ENCODE measurements at places on chromosomes 3 and 15.
A peak's percentile ranks its signal among the peaks of the same experiment; 100 is the strongest.

DNA sequence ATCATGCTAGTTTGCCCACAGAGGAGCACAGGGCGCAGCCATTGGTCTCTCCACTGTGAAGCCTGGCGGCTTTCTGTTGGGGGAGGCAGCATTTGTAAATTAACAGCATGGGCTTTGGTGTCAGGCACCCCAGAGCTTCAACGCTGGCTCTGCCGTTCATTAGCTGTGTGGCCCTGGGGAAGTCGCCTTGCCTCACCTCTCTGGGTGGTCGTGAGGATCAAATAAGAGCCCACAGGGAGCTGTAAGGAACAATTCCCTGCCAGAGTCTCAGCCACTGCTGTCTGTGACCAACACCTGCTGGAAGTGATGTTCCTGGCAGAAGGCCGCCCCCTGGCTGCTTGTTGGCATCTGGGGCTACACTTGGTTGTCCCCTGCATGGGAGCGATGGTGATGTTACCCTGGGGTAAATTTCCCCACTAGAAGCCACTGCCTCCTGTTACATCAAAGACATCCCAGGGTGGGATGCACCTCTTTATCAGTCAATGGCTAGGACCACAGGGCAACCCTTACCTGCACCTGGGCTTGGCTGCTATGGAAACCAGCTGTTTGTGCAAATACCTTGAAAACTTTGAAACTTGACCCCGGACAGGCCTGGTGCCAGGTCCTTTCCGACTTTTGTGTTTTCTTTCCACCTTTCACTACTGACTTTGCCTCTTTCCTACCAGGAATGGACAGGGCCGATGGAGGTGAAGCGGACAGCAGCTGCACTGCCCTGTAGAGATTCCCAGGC lies 36.9 kb downstream of the DNASE1L3 start:
- peaks cover 2% of the 10 kb centered on the region for H3K36me3 ChIP-seq
- no peak overlapping the region for H3K27ac ChIP-seq
- H3K4me1 ChIP-seq: peaks cover 6% of the 10 kb centered on the region

- H3K36me3 ChIP-seq: peaks cover 2% of the 10 kb centered on the region
- peak overlapping the region; percentile 98 for H3K4me3 ChIP-seq
- no peak for DNase-seq
- no peaks in the 10 kb centered on the region for H3K27me3 ChIP-seq
- peak overlapping the region; percentile 99 for H3K27ac ChIP-seq
Observed at GRCh38 chr15:35546511-35547381, 781 bp upstream of the DPH6 start.

- H3K4me1 ChIP-seq: no peaks in the 10 kb centered on the region
- no peaks in the 10 kb centered on the region for H3K36me3 ChIP-seq
- no peak for DNase-seq
Observed at GRCh38 chr3:115187149-115187757, 40.2 kb upstream of the ZBTB20 start.

DNA sequence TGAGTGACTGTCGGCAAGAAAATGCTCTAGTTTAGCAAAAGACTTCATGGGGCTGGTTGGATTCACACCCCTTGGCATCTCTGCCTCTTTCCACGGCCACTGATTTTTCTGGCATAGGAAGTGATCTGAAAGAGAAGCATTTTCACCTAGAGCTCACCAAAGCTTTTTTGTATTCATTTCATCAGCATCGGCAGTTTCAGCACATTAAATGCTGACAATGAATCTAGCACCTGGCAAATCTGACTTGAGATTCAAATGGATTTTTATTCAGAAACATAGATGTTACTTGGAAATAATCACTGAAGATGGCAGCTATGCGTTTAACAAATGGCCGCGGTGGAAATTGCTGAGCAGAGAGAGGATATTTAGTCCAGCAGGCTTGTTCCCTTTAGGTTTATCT lies 155.9 kb downstream of the MEIS2 start:
- H3K4me3 ChIP-seq: no peak overlapping the region
- no peaks in the 10 kb centered on the region for H3K36me3 ChIP-seq
- no peak for DNase-seq
- peaks cover 16% of the 10 kb centered on the region for H3K27me3 ChIP-seq
- H3K27ac ChIP-seq: no peak overlapping the region
- no peaks in the 10 kb centered on the region for H3K4me1 ChIP-seq

DNA sequence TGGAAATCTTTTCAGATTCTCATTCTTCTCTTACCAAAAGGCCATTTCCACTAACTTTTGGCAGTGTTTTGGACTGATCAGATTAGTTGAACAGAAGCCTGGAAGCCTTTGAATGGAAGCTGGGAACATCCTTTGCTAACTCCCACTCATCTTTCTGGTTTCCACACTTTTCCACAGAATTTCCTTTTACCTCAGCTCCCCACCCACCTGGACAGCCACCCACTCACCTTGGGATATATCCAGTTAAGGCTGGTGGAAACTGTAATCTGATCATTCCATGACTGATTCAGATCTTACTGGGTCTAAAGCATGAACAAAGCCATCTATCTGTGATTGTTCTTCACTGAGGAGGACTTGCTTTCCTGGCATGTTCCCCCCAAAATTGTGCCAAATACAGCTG lies 119.5 kb downstream of the CCNL1 start:
- H3K4me3 ChIP-seq: no peak overlapping the region
- no peak overlapping the region for H3K27ac ChIP-seq
- no peaks in the 10 kb centered on the region for H3K36me3 ChIP-seq
- peaks cover 21% of the 10 kb centered on the region for H3K27me3 ChIP-seq

DNA sequence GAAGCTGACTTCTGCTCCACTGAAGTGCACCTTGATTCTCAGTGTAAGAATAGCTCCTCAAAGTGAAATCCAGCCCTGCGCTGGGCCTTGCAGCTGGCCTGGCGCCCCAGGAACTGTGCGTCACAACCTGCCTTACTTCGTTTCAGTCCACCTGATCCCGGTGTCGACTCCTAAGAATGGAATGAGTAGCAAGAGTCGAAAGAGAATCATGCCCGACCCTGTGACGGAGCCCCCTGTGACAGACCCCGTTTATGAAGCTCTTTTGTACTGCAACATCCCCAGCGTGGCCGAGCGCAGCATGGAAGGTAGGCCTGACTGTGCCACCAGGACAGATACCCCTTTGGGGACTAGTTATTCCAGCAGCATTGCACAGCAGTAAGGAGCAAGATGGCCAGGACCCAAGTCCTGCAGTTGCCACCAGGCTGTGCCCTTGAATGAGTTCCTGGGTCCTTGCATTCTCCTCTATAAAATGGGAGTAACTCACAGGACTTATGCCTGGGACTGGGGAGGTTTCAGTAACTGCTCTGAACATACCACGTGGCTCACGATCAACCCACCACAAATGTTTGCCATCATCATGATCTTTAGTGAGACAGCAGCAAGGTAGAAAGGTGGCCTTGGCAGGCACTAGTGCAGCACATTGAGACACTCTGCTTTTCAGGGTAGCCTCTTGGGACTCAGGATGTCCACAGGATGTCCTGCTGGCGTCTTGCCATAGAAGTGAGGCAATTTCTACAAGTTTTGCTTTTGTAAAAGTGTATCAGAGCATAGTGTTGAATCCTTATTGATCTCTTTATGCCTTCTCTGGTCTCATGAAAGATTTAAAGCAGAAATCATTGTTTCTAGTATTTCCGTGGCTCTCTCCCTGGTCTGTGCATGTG lies 46.8 kb downstream of the PXYLP1 start:
- DNase-seq: no peak
- H3K36me3 ChIP-seq: peaks cover 12% of the 10 kb centered on the region
- H3K4me3 ChIP-seq: no peak overlapping the region
- H3K4me1 ChIP-seq: peaks cover 27% of the 10 kb centered on the region
- H3K27me3 ChIP-seq: no peaks in the 10 kb centered on the region

GRCh38 chr3:139764069-139764905 lies 86.5 kb upstream of the NMNAT3 start:
- H3K4me1 ChIP-seq: peaks cover 6% of the 10 kb centered on the region
- H3K36me3 ChIP-seq: no peaks in the 10 kb centered on the region
- no peaks in the 10 kb centered on the region for H3K27me3 ChIP-seq
- no peak for DNase-seq

DNA sequence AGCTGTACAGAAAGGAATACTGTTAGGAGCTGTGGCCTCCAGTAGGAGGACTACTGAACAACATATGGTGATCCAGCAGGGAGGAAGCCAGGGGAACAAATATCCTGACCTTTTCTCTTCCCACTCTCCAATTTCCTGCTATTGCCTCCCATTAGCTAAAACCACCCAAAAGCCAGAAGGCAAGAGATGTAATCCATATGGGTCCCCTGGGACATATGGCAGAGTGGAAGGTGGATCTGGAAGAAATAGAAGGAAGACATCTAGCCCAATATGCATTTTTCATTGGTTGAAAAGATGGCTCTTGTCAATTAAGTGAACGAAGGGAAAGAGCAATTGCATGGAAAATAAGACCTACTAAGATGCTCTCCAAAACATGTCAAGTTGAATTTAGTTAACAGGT lies 167.2 kb downstream of the CNTN3 start:
- no peak overlapping the region for H3K4me3 ChIP-seq
- no peak for DNase-seq
- H3K27me3 ChIP-seq: no peaks in the 10 kb centered on the region
- no peak overlapping the region for H3K27ac ChIP-seq
- no peaks in the 10 kb centered on the region for H3K4me1 ChIP-seq

GRCh38 chr15:27757052-27757451 lies 342.1 kb downstream of the OCA2 start:
- H3K27me3 ChIP-seq: no peaks in the 10 kb centered on the region
- no peak overlapping the region for H3K4me3 ChIP-seq
- DNase-seq: no peak
- H3K4me1 ChIP-seq: no peaks in the 10 kb centered on the region

Measured in T-helper 17 cell (primary cell).